H1 (cell line): ENCODE measurements at places on chromosomes 2 and 18. TPM values are rescaled to one million over a fixed set of nuclear protein-coding genes. Genes with fewer than 3 reads are reported as not detected.

DNA sequence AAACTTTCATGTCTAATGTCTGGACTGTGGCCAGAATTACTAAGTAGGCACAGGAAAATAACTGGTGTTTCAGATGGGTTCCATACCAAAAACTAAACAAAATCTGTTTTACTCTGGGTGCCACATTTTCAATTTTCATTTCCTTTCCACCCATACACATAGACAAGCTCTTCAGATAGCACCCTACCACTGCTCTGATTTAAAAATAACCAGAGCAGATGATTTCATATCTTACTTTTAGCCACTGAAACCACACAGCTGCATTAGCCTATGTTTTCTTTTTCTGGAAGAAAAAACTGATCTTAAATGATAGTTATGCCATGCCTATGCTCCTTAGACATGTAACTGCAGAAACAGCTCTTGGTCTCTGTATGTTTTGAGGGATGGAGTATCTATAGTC, 647.6 kb downstream of the CPS1 start:
- no peaks in the 10 kb centered on the region for H3K27me3 ChIP-seq
- H3K4me3 ChIP-seq, result no peak overlapping the region
- H3K36me3 ChIP-seq, result no peaks in the 10 kb centered on the region

DNA sequence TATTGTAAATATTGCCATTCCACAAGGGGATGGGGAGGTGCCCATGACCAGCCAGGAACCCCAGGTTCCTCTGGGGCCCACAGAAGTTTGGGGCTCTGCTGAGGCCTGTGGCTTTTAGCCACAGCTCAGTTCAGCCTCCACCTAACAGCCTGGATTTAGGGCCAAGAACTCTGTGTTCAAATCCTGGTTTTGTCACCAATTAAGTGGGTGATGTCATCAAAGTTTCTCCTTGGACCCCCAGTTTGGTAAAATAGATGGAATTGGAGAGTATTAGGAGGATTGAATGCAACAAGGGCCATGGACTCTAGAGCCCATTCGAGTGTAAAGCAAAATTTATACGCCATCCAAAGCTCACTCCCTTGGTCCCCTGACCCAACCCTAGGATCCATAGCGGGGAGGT, 3.2 kb upstream of the FEV start:
- no peak overlapping the region for H3K27ac ChIP-seq
- peaks cover 97% of the 10 kb centered on the region for H3K27me3 ChIP-seq
- no peak overlapping the region for H3K4me3 ChIP-seq
- H3K36me3 ChIP-seq, result no peaks in the 10 kb centered on the region

- no peaks in the 10 kb centered on the region for H3K4me1 ChIP-seq
- no peak for DNase-seq
- no peaks in the 10 kb centered on the region; the same call in 1 of the 2 replicates for H3K36me3 ChIP-seq
- H3K4me3 ChIP-seq, result no peak overlapping the region
Observed at GRCh38 chr2:168155046-168155445, 92.3 kb downstream of the STK39 start.

DNA sequence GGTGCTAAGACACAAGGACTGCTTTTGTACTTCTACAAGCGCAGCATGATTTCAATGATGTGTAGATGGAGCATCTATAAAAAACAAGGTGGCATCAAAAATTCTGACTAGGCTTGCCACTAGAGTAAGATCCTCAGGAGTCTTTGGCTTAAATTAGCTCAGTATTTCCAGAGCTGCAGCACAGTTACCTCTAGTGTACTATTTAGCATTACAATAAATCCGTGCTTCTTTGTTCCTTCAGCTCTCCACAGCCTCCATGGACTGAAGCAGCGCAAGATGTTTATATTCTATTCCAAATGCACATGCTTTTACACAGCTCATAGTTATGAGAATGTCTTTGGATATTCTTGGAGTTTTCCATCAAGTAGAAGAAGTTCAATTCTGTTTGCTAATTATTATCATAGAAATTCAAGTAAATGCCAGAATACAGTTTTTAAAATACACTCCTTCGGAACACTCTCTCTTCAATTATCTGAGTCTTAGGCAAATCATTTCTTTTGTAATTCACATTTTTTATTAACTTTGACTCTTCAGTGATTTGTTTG, 1133.0 kb upstream of the LRRTM1 start:
- no peak overlapping the region for H3K27ac ChIP-seq
- no peaks in the 10 kb centered on the region for H3K27me3 ChIP-seq
- DNase-seq, result no peak
- H3K36me3 ChIP-seq, result no peaks in the 10 kb centered on the region
- no peaks in the 10 kb centered on the region for H3K4me1 ChIP-seq

VPS4B gene
- polyA plus RNA-seq, result 6.1 and 7.2 TPM in 2 replicates
